ENCODE measurements at places on chromosomes 2 and 18.

DNA sequence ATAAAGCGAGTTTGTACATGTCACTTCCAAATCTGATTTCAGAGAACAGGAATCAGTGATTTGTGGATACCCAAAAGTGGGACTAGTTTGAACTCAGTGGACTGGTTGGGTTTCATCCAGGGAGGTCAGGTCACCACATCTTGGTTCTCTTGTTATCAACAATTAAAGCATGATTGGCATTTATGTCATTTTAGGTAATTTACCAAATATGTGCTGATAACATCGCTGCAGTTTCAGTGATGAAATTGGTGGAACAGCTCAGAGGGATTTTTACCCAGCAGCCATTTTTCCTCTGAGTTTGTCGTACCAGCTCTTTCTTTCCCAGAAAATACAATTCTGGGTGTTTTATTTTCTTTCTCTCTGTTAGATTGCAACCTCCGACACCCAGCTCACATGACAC, 33.4 kb downstream of the TMEM18 start:
- DNase-seq = no peak

DNA sequence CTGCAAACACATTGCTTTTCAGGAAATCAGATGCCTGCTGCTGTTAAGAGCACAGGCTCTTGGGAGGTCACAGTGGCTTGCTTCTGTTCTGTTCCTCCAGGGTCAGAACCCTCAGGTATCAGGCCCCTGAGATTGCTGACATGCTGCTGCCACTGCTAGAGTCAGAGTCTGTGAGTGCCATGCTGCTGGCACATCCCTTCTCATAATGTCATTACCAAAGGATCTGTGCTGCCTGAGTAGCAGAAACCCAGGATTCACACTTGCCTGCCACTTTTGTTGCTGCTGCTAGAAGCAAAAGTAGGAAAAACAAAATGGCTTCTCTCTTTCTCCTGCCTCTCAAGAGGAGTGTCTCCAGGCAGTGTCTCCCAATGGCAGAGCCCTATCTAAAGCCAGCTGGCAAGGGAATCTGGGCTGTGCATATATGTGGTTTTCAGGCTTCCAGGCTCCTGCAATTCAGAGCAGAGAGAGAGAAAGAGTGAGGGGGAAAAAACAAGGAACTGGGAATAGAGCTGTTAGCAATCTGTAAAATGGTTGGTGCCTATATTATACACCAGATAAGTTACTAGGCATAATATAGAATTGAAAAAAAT, 180.3 kb downstream of the MYCN start:
- no peak for DNase-seq

GRCh38 chr2:112056626-112056987, 1.5 kb downstream of the TMEM87B start:
- DNase-seq = no peak

DNA sequence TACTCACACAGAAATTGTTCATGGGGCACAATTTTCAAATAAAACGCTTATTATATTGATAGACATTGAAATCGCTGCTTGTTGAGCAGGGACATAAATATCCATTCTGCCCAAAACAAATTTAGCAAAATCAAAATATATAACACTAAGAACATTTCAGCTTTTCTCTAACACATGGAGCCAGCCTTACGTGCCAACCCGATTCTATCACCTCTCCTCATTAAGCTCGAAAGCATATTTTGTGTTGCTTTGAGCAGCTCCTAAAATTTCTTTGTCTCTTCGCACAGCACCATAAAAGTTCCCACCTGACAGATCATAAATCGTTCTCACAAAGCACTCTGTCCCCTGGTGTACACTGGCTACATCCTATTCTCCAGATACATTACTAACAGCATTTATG, 1034.4 kb upstream of the KLHL29 start:
- DNase-seq = no peak

DNA sequence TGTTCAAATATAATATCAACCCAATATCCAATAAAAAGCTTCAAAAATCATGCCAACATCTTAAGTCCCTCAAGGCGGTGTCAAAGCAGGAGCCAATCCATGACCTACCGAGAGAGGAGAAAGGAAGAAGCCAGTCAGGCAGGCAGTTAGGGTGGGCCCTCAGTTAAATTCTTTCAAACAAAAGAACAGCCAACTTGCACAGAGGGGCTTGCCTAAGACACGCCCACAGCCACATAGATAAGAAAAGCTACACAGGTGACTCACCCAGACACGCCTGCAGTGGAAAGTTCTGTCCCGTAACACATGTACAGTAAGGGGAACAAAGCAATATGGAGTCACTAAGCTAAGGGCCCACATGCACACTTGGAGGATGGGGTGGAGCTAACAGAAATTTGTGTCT, 61.3 kb downstream of the SP110 start:
- no peak for DNase-seq

All from NCI-H526 treated with DMSO at 0.1 percent for 48 hours (cell line).